ENCODE measurements at places on chromosomes 1 and 21. TPM values are rescaled to one million over a fixed set of nuclear protein-coding genes. Genes with fewer than 3 reads are reported as not detected.

- no peaks in the 10 kb centered on the region for H3K4me1 ChIP-seq
- no peak for DNase-seq
- H3K4me3 ChIP-seq, result no peak overlapping the region
- no peak overlapping the region for H3K27ac ChIP-seq
- H3K36me3 ChIP-seq, result no peaks in the 10 kb centered on the region
Observed at GRCh38 chr1:90486134-90486824, 230.8 kb downstream of the BARHL2 start.

- no peak for DNase-seq
- no peaks in the 10 kb centered on the region for H3K27me3 ChIP-seq
- H3K36me3 ChIP-seq, result no peaks in the 10 kb centered on the region
- no peak overlapping the region for H3K4me3 ChIP-seq
Observed at GRCh38 chr1:151935154-151935553, 25.8 kb upstream of the THEM4 start.

- no peak overlapping the region for H3K27ac ChIP-seq
- no peaks in the 10 kb centered on the region for H3K27me3 ChIP-seq
- H3K4me3 ChIP-seq, result no peak overlapping the region
- no peaks in the 10 kb centered on the region for H3K4me1 ChIP-seq
Observed at GRCh38 chr1:195278644-195279043, 1329.6 kb downstream of the KCNT2 start.

- peaks cover 10% of the 10 kb centered on the region for H3K4me1 ChIP-seq
- peaks cover 2% of the 10 kb centered on the region for H3K36me3 ChIP-seq
- H3K27ac ChIP-seq, result no peak overlapping the region
- no peak overlapping the region for H3K4me3 ChIP-seq
Observed at GRCh38 chr1:199264283-199264682, 625.4 kb downstream of the PTPRC start.

GRCh38 chr1:108957888-108958287 lies 5.4 kb downstream of the CLCC1 start:
- H3K36me3 ChIP-seq, result peaks cover 21% of the 10 kb centered on the region
- DNase-seq, result no peak
- no peak overlapping the region for H3K4me3 ChIP-seq
- no peak overlapping the region for H3K27ac ChIP-seq
- H3K4me1 ChIP-seq, result peaks cover 28% of the 10 kb centered on the region

DNA sequence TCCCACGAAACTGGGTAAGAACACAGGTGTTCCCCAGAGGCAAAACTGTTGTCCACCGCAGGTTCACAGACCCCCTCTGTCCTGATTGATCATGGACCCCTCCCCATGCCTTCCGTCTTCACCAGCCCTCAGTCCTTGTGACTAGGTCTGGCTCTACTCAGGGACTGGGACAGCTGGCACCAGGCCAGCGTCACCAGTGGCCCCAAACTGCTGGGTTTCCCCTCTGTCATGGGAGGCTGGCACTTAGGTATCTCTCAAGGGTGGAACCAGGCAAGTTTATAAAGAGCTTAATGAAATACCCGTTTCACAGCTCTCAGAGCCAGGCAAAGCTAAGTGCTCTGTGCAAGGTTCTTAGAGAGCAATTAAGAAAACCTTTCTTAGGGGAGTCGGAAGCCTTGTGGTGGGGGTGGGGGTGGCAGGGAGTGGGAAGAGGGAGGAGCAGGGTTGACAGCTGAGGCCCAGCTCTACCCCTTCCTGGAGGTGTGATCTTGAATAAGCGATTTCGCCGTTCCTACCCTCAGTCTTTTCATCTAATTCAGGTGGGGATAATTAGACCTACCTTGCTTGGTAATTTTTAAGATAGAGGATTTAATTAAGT lies 35.0 kb upstream of the IFNLR1 start:
- peaks cover 7% of the 10 kb centered on the region for H3K4me1 ChIP-seq
- no peak overlapping the region for H3K4me3 ChIP-seq
- no peak for DNase-seq

DNA sequence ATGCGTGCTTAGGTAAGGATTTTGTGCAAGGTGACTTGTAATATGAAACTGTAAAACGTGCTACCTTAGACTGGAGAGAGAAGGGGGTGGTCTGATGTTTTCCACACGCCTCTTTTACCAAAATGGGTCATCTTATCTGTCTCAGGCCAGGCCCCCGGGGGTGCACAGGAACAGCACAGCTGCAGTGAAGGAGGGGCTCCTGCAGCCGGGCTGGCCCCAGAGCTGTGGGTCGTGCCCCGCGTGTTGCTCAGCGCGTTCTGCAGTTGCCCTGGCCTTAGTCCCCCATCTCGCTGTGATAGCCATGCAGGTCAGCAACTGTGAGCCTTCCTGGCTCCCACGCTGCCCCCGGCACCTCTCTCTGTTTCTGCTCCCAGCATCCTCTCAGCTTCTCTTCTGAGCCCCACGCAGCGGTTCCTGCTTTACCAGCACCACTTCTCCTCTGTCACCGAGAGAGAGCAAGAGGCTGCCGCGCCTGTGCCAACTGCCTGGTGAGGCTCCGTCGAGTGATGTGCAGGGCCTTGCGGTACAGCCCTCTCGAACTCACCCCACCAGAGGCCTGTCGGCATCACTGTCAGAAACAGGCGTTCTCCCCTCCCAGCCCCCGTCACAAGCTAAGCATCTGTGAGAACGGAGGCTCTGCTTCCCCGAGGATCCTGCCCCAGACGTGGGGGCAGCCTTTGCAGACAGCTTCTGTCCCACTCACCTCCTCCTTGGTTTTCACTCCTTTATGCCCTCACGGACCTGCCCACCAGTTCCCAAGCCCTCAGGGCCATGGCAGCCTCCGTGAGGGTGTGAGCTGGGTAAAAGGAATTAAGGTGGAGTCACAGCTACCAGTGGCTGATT lies 73.3 kb downstream of the ADARB1 start:
- DNase-seq, result no peak
- no peaks in the 10 kb centered on the region for H3K27me3 ChIP-seq
- H3K4me3 ChIP-seq, result no peak overlapping the region
- H3K4me1 ChIP-seq, result peaks cover 15% of the 10 kb centered on the region
- no peaks in the 10 kb centered on the region for H3K36me3 ChIP-seq

- H3K27me3 ChIP-seq, result no peaks in the 10 kb centered on the region
- DNase-seq, result no peak
- peaks cover 30% of the 10 kb centered on the region for H3K4me1 ChIP-seq
- H3K4me3 ChIP-seq, result no peak overlapping the region
Observed at GRCh38 chr1:24438423-24438901, 22.9 kb downstream of the NIPAL3 start.

DNA sequence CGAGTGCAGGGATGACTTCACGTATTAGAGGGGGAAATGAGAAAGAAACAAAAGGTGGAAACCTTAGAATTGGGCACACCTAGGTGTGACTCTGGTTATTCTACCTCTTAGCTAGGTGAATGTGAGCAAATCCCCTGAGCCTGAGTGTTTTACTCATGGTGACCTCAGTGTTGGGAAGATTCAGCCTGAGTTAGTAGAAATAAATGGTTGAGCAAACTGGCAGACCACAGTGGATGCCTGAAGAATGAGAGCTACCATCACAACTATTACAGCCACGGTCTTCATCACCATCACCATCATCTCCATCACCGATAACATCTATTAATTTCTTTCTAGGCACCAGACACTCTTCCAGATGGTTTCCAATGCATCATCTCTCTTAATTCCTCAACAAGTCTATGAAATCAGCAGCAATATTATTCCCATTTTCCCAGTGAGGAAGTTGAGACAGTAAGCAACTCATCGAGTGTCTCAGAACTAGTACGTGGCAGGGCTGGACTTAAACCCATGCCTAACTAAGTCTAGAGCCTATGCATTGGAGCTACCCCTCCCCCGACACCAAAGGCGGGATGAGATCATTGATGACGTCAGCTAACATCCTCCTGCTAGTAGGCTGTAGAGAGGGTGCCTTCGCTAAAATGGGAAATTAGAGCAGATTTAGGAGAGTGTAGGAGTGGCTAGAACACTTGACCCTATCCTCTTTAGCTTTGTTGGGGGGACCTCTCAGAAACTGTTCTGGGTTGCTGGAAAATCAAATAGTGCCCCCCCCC lies 7.9 kb upstream of the KAZN start:
- no peaks in the 10 kb centered on the region for H3K36me3 ChIP-seq
- DNase-seq, result no peak
- H3K4me3 ChIP-seq, result no peak overlapping the region
- H3K27ac ChIP-seq, result no peak overlapping the region
- no peaks in the 10 kb centered on the region for H3K4me1 ChIP-seq
- peaks cover 17% of the 10 kb centered on the region for H3K27me3 ChIP-seq

- H3K4me3 ChIP-seq, result no peak overlapping the region
- H3K36me3 ChIP-seq, result no peaks in the 10 kb centered on the region
- DNase-seq, result no peak
Observed at GRCh38 chr1:97603218-97603617, 317.6 kb downstream of the DPYD start.

- no peak overlapping the region for H3K27ac ChIP-seq
- H3K27me3 ChIP-seq, result no peaks in the 10 kb centered on the region
- no peak overlapping the region for H3K4me3 ChIP-seq
- peaks cover 4% of the 10 kb centered on the region for H3K4me1 ChIP-seq
- peaks cover 5% of the 10 kb centered on the region for H3K36me3 ChIP-seq
Observed at GRCh38 chr1:168864266-168864665, 135.3 kb upstream of the DPT start.

DNA sequence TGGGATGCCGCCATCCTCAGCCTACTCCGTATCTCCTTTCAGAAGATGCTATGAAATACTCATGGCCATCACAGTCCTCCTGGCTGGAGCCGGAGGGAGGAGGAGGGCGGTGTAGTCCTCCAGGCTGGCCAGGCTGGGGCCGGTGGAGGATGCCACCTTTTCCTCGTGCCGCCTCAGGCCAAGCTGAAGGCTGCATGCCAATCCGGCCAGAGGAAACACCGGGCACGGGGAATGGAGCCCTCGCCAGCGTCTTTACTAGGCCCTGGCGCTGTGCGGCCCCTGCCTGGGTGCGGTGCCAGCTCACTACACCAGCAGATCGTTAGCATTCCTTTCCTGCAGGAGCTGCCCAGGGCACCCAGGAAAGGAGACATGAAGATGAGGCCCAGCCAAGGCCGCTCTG lies 70.1 kb downstream of the CASZ1 start:
- DNase-seq, result no peak
- H3K4me1 ChIP-seq, result peaks cover 10% of the 10 kb centered on the region
- H3K27ac ChIP-seq, result no peak overlapping the region
- H3K36me3 ChIP-seq, result no peaks in the 10 kb centered on the region

The ODF2L gene
- 31.8 TPM for total RNA-seq

The ATXN7L2 gene
- 13.3 TPM for total RNA-seq

The APP gene
- 37.2 TPM for total RNA-seq

The NCMAP gene
- 1.3 TPM for total RNA-seq

The CRB1 gene
- not detected for total RNA-seq

The SETSIP gene
- not detected for total RNA-seq

The C1orf52 gene
- 23.3 TPM for total RNA-seq

The KIRREL1 gene
- not detected for total RNA-seq

Measured in activated T-cell treated with anti-CD3 and anti-CD28 coated beads, Interleukin-2, amount 50 U/mL, for 72 hours (primary cell).